Stimulated activated CD8-positive, alpha-beta memory T cell treated with anti-CD3 and anti-CD28 coated beads, Interleukin-2, amount 100 ng/mL, for 1 hour (primary cell): ENCODE measurements at places on chromosomes 16 and 17.

- no peak for DNase-seq
Measured at GRCh38 chr16:79009896-79010295, 590.6 kb downstream of the MAF start.

DNA sequence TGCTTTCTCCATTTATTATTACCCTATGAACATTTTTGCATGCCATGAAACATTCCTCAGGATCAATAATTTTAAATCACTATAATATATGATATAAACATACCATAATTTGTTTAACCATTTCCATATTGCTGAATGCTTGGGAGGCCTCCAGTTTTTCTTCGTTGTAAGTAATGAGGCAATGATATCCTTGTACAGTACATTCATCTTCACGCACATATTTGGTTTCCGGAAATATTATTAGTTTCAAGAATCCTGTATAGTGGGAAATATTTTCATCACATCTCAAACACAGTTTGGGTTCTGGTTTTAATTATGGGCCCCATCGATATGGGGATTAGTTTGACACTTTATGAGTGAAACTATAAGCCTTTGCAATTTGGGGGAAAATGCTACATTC is 135.4 kb downstream of the HS3ST3B1 start:
- DNase-seq, result no peak

DNA sequence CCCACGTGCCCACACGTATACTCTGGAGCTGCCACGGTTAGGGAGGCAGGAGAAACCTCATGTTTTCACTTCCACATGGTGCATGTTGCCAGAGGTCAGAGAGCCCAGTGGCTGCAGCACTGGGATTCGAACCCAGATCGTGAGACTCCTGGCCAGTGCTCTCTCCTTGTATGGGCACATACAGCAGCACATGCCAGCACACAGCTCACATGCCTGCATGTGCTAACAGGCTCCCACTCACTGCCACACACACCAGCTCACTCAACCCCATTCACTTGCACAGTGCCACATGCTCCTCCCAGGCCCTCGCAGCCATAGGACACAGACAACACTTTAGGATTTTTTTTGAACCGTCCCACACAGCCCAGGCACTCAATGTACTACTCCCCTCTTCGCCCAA is 49.5 kb upstream of the MRPS23 start:
- DNase-seq, result no peak

DNA sequence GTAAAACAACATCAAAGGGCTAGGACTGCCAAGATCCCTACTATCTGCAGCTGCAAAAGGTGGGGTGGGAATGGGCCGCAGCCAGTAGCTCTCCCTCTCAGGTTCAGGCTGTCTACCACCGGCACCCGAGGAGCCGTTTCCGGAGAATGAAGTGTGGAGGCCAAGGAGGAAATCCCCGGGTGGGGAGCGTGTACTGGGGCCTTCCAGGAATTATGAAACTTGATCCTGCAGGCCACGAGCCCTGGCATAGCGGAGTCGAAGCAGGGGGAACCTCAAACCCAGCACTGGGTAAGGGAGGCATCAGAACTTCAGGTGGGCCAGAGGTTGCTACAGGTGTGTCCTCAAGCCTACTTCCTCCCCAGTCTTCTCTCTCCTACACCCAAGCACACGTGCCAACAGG is 5.1 kb downstream of the INPP5K start:
- no peak for DNase-seq

DNA sequence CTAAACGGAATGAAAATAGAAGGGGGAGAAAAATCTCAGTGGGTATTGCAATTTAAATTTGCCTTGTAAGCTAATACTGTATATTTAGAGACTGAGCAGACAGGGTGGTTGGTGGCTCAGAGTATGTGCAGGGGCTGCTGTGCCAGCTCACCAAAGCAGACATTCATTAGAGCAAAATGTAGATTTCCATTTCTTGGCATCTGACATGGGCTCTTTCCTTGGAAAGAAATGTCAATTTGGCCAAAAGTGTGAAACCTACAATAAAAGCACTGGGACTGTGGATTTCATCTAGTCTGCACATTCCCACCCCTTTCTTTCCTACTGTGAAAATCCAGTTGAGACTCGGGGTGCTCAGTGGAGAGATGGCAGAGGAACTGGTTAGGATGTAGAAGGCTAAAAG is 145.1 kb upstream of the NOG start:
- no peak for DNase-seq

DNA sequence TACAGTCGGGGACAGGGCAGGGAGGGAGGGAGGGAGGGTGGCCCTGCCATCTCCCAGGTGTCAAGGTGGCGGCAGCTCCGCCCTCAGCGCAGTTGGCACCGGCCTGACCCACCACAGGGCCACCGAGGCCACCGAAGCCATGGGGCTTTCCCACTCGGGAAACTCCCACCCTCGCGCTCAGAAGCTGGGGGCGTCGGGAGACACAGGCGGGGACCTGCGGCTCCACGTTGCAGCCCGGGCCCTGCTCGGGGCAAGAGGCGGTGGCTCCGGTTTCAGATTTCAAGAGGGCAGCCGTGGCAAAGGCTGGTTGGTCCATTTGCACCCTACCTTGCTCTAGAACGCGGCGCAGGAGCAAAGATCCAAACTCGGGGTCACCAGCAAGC is 544 bp downstream of the CYB561 start:
- DNase-seq, result peak; percentile 34

DNA sequence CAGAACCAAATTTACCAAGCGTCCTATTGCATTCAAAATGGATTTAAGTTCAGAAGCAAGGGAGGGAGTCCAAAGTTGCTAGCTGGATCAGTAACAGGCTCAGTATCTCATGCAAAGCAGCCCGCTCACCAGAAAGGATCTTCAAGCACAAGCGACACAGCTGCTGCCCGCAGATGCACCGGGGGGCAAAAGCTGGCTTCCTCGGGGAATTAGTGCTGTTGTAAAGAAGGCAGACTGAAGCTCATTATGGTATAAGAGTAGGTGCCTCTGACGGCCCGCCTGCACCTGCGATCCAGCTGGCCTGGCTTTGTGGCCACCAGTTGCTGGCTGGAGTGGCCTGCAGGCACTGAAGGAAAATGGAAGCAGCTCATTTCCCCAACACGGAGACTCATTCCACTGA is 128.4 kb upstream of the RCVRN start:
- DNase-seq, result no peak

GRCh38 chr16:5044011-5044540 is 10.3 kb upstream of the NAGPA start:
- no peak for DNase-seq

- DNase-seq, result no peak
Measured at GRCh38 chr17:72560303-72561247, 439.8 kb downstream of the SOX9 start.

- DNase-seq, result peak; percentile 93
Measured at GRCh38 chr17:59154721-59155438, at the start of gene SKA2. TSS of gene SKA2 (minus strand) at chr17:59155186. CDS start at chr17:59155163, 23 bp downstream.

DNA sequence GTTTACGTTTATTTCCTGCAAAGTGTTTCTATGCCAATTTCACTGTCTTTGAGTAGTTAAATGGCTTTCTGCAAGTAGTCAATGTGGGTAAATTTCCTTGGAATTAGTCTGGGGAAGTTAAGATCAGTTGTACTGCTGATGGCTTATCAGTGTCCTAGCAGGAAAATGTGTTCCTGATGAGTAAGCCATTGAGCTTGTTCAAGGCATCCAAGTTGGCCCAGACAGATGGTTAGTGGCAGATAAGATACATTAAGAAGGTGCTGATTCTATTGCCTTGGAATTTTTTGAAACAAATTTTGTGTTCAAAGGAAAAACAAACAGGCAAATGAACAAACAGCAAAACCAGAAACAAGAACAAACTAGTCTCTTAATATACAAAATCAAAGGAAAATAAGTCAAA is 258.4 kb downstream of the MAP2K6 start:
- DNase-seq, result no peak

DNA sequence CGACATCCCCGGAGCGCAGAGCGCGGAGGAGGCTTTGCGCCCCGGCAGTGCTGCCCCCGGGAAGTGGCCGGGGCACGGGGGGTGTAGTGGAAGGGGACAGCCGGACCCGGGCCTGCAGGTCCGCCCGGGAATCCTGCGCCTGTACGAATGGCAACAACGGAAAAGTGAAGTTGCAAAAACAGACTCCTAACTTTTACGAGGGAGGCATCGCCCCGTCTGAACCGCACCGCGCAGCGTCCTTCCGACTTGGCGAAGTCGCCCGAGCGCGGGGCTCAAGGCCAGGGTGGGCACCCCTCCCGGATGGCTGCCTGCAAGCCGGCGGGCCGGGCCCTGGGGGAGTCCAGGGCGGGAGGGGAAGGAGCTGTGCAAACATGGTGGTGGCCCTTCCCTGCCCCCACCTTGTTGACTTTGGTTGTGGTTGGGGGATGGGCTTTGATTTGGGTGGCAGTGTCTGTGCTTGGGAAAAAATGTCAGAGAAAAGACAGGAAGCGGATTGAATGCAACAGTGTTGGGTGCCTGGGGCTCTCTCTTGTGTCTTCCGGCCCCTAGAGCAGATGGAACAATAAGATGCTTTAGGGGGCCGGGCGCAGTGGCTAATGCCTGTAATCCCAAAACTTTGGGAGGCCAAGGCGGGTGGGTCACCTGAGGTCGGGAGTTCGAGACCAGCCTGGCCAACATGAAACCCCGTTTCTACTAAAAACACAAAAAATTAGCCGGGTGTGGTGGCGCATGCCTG is 675 bp downstream of the RNF213 start:
- no peak for DNase-seq

DNA sequence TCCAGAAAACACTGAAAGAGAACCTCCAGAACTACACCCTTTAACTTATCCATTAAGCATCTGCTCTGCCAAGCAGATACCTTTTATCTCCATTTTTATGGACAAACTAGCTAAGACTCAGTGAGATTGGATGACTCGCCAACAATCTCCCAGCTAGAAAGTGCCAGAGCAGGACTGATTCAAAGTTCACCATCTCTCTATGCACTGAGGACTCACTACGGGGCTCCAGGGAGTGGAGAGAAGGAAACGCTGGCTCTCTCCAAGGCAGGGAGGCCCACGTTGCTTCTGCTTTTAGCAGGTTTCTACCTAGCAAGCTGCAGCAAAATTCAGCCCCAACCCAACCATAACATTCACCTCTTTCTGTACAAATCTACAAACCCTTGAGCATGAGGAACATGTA is 52.8 kb upstream of the ARHGAP44 start:
- no peak for DNase-seq

DNA sequence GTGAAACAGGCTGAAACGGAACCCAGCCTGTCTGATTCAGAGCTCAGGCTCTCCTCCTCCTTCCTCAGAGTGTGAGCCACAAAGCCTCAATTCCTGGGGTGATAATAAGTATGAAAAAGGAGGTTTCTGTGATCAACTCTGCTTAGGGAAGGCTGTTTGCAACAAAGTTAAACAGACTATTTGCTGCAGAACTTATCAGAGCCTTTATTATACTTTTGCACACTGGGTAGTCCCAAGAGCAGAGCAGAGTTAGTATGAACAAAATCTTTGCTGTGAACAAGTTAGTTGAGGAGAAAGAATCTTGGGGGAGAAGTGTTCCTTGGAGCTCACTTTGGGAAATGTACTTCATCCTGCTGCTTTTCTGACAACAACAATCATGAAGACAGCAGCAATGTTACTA is 67.4 kb downstream of the MRM1 start:
- no peak for DNase-seq

- no peak for DNase-seq
Measured at GRCh38 chr16:84193480-84193879, 2.5 kb downstream of the ADAD2 start.

GRCh38 chr17:68305142-68305541 is 13.8 kb downstream of the ARSG start:
- DNase-seq, result no peak

DNA sequence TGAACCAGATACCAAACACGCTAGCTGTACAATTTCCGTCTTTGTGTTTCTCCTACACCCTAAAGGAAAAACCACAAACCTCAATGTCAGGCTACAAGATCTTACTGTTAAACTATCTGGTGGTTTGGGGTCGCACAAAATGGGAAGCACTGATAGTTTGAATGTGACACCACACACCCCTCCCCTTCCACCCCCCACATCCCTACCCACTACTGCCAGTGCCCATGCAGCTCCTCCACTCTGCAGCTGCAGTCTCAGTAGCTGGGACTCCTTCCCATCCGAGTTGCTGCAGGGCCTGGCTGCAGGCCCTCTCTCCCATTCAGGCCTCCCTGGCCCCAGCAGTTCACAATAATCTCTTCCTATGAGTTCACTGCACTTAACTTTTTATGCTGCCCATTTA is 18.4 kb downstream of the TRAP1 start:
- DNase-seq, result no peak

DNA sequence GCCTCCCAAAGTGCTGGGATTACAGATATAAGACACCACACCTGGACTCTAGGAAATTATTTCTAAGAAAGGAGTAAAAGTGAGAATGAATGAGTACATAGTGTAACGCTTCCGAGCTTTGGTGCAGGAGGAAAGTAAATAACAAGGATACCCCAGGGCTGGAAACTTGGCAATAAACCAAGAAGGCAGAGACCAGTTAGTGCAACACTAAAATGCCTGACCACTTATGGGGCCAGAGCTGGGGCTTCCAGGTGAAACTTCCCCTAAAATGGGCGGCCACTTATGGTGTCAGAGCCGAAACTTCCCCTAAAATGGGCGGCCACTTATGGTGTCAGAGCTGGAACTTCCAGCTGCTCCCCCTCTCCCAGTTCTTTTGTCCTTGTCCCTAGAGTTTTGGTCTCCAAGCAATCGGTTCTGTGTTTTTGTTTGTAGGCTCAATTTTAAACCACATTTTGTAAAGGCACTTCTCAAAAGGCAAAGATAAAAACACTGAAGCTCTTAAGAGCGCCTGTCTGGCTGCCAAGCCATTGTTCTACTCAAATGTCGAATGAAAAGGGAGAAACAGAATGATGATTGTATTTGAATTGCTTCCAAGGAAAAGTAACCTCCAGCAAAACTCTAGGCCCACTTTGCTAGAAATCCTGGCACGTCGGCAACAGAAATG is 63.9 kb downstream of the NXN start:
- no peak for DNase-seq

DNA sequence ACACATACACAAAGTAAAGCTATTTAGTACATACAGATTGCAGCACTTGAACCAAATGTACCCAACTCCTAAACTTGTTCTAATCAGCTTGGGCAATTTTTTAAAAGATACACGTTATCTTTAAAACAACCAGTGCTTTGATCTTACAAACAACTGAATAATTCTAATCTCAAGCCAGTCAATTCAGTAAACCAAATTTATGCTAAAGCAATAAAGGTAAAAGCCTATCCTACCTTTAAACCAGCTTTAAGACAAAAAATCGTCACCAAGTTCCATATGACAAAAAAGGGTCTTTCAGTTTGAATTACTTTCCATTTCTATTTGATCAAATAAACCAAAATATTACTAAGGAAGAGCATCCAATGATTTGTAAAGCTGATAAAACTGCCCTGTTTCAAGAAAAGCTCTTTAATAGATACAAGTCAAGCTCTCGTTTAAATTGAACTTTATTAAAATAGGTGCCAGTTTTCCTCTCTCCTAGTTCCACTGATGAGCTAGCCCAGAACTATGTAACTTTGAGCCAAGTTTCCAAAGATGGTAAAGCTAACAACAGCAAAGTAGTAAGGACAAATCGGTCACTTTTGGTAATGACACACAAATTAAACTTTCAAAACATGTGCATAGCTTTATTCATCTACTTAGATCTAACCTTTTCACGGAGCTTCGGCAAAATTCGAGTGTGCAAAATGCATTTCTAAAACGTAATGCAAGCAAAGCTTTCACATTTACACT is 10.2 kb downstream of the CRYBA1 start:
- DNase-seq, result no peak
